SK-MEL-5 (cell line): ENCODE measurements at places on chromosomes 13 and 19.

GRCh38 chr19:3073159-3073563 is 10.9 kb upstream of the TLE5 start:
- DNase-seq: peak; percentile 62

- DNase-seq: no peak
Measured at GRCh38 chr19:7655581-7655980, 13.3 kb upstream of the RETN start.

GRCh38 chr13:111033172-111034130 is 81.7 kb upstream of the ARHGEF7 start:
- DNase-seq: peak; percentile 33

DNA sequence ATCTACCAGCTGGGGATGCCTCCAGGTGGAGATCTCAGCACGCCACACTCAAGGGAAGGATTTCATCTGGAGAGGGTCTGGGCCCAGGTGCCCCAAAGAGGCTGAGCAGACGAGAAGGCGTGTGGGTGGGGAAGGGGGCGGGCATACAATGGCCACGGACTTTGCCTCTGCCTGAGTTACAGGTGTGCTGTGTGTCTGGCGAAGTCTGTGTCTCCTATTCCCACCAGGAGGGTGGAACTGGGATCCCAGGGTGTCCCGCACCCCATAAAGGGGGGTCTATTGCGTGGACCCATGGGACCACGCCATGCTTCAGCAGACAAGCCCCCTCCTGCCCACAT is 3.6 kb downstream of the TLE2 start:
- no peak for DNase-seq

- DNase-seq: no peak
Measured at GRCh38 chr19:46025835-46026234, 3.0 kb upstream of the PGLYRP1 start.

DNA sequence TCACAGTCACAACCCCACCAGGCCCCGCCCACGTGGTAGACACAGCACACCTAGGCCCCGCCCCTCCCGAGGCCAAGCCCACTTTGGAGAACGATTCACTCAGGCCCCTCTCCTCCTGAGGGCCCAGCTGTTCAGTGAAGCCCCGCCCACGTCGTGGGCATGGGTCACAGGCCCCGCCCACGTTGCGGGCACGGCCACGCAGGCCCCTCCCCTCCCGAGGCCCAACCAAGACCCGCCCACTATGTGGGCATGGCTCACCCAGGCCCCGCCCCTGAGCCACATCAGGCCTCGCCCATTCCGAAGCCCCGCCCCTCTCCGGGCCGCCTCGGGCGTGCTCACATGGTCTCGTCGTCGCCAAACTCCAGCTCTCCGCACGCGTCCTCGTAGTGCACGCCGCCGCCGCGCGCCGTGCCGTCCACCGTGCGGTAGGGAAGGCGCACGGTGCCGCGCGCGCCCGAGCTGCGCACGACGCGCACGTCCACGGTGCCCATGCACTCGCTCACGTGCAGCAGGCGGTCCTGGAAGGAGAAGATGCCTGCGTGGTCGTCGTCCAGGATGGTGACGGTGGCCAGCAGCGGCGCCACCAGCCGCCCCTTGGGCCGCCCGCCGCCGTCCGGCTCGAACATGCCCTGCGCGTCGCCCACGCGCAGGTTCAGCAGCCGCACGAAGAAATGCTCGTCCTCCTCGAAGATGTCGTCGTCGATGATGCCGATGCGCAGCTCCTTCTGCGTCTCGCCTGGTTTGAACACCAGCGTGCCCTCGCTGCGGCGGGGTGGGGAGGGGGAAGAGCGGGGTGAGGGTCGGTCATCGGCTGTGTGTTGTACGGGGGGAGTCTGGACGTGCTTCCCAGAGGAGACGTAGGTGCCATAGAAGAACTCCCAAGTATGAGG is 24.0 kb downstream of the SLC8A2 start:
- DNase-seq: peak; percentile 93

GRCh38 chr13:84239032-84239431 is 356.8 kb upstream of the SLITRK1 start:
- DNase-seq: no peak

DNA sequence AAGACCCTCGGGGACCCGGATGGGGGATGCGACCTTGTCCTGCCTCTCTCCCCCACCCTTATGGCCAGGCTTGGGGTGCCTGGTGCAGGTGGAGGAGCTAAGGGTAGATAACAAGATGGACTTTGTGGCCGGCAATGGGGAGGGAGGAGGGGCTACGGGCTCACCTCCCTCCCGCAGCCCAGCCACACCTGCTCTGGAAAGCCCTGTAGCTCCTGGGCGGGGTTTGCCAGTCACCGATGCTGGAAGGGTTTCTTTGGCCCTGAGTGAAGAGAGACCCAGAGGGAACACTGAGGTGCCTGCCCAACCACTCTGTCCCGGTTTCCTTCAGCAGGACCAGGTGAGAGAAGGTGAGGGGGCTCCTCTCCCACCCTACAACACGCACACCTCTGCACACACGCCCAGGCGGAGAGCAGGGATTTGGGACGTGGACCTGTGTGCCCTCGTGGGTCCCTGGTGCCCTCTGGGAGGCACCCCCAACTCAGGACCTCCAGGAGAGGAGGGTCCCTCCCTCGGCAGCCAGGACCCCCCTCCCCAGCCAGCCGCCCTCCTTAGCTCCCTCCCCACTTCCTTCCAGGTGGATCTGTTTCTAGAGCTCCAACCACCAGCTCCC is at the start of gene FUT2:
Gene FUT2, plus strand, starts transcription at position 229 of the 610 bp plus-strand sequence. CDS start 6,986 bp downstream, outside the sequence.
- no peak for DNase-seq

DNA sequence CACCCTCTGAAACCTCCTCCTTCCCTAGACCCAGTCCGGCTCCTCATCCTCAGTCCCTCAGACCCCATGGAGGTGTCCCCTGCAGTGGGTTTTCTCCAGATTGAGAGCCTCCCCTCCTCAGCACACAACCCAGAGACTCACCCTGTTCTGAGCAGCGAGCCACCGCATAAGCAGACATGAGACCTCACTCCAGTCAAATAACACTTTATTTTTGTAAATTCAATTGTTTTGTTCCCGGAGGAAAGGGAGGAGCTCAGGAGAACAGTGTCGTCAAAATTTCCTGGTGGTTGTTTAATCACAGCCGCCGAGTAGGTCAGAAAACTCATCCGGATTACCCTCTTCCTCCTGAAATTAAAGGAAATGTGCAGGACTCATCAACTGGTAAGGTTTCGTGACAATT is 57.5 kb downstream of the ERICH4 start:
- no peak for DNase-seq

DNA sequence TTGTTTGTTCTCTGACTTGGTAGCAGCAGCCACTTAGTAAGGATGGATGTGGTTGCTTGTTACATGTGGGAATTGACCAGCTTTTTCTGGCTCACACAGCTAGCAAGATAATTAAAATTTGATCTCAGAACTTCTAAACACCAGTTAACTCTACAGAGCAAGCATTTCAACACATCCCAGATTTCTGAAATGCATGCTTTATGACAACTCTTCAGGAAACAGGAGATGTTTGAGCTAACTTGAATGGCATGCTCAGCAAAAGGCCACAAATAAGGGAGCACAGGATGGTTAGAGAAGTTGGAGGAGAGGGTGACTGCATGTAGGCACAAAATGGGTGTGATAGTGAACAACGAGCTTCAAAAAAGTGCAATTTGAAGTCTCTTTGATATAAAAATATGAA is 167.1 kb upstream of the SPRY2 start:
- no peak for DNase-seq

DNA sequence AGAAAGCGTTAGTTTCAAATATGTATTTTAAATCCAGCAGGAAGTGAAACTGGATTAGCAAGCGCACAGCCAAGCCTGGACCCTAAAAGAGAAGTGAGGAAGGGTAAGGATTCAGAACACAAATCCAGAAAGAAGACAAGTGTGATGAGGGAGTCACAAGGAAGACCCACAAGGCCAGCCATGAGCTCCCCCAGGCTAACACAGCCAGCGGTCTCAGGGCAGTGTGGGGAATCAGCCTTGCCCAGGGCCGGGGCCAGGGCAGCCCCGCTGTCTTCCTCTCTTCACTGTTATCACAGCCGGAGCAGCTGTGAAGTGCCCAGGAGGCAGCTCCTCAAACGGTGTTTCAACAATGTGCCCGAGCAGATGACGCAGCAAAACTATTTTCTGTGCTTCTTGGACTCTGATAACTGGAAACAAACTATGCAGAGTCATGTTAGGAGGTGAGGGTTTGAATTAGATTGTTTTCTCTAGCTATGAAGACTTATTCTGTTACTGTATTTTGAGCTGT is 12.2 kb upstream of the CDC16 start:
- no peak for DNase-seq

GRCh38 chr19:47781590-47782262 is 3.2 kb downstream of the SELENOW start:
- DNase-seq: no peak

- no peak for DNase-seq
Measured at GRCh38 chr19:15874821-15875474, 22.9 kb downstream of the CYP4F2 start.

DNA sequence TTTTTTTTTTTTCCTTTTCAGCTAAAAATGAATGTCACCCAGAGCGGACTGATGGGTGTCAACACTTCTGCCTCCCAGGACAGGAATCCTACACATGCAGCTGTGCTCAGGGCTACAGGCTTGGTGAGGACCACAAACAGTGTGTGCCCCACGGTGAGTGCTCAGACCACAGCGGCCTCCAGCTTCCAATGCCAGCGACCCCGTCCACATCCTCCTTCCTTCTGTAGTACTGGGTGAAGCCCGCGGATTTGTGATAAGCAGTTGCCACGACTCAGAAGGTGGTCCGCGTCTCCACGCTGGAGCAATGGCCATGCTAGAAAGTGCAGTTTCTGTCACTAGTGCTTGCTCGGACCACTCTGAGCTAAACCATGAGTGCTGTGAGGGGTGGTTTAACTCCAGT is 6.0 kb downstream of the PROZ start:
- DNase-seq: no peak

GRCh38 chr13:30898678-30899241 is 7.3 kb upstream of the MEDAG start:
- DNase-seq: no peak

DNA sequence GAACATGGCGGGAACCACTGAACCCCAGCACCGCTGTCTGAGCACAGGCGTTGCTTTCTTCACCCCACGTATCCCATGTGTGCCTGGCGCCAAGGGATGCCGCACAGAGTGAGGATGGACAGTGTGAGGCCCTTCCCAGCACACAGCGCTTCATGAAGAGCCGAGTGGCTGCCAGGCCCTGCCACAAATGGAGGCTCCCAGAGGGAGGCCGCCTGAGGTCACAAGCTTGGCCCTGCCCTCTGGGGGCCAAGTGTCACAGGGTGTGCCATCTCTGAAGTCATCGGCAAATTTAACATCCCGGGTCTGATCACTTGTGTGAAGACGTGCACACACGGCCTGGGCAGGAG is 24.4 kb downstream of the MPND start:
- no peak for DNase-seq

DNA sequence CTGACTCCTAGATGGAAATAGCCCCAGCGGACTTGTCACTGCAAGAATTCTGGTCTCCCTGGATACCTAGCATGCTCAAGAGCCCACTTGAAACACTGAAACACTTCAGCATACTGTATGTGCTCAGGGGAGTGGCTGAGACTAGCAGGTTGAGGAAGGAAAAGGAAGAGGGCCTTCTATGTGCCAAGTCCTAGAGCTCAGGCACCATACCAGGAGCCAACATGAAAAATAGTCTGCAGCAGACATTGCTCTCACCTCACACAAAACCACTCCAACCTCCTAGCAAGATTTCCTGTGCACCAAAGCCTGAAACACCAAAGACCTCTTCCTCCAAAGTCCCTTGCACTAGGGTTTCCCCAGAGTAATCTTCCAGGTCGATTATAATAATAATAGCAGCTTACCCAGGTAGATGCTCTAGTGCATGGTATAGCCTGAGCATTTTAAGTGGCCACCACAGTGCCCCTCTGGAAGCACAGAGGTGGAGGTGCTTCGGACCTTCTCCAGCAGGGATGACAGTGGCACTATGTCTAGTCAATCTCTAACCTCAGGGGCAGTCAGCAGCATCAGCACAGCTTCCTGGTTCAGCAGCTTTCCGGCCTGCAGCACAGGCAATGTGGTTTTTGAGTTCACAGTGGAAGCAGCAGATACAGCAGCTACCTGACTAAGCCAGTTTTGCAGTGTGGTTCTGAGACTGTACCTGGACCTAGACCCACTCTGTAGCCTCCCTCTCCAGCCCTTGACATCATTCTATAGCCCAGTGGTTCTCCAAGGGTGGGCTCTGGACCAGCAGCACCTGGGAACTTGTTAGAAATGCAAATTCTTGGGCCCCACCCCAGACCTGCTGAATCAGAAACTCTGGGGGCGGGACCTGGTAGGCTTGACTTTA is 45.6 kb upstream of the UBE2L5 start:
- no peak for DNase-seq

DNA sequence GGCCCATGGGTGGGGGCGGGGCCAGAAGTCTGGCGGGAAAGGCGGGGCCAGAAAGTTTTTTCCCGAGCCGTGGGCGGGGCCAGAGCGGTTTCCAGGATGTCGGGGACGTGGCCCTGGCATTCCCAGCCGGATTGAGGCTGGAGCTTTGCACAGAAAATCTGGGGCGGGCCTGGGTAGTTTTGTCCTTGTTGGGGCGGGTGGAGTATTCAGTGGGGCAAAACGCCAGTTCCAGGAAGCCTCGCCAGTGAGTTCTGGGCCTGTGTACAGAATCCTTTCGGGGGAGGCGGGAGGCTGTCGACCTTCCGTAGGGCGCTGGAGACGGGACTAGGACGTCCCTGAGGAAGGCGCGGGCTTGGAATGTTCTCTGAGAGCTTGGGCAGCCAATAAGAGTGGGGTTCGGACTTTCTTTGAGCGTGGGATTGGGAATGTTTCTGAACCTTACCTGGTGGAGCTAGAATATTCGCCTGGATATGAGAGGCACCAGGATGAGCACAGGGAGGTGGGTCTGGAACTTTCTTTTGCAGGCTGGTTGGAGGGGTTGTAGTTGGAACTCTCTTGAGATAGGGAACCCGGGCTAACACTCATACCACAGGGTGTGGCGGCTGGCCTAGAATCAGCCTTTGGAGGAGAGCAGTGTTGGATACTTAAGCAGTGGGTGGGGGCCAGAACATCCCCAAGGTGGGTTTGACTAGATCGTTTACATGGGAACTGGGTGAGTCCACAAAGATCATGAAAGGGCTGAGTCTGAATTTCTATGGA is 1.3 kb downstream of the CCDC9 start:
- no peak for DNase-seq

GRCh38 chr13:40878321-40878720 is 88.9 kb downstream of the SLC25A15 start:
- DNase-seq: no peak

- DNase-seq: no peak
Measured at GRCh38 chr13:38752686-38753085, 65.8 kb downstream of the FREM2 start.

- DNase-seq: no peak
Measured at GRCh38 chr19:50721441-50722137, 1.6 kb upstream of the CLEC11A start.
